ENCODE measurements at places on chromosomes 2 and 18.

GRCh38 chr18:13570856-13571495, 155.4 kb downstream of the FAM210A start:
- DNase-seq, result no peak

DNA sequence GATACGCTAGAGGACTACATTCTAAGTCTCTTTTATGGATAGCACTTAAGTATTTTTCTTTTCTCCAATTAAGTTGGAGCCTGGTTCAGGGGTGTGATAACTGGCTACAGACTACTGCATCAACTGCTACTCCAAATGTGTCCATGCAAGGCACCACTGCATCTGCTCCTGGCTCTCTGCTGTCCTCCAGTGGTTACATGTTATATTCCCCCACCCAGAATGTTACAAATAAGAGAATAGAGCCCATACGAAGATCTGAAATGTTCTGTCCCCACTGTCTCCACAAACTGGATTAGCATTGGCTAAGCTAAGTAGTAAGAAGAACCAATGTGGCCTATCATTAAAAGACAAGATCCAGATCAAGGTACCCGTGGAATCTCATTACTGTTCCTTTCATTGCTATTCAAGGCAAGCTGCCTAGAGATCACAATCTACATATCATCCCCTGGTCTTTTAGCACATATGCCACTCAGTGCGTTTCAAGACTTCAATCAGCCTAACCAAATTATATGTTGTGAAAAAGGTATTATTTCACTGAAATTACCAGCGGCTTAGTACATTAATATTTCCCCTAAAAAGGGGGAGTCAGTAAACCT, 308.3 kb upstream of the SLC8A1 start:
- no peak for DNase-seq

- DNase-seq, result no peak
Measured at GRCh38 chr2:114031605-114032505, 142.0 kb downstream of the ACTR3 start.

DNA sequence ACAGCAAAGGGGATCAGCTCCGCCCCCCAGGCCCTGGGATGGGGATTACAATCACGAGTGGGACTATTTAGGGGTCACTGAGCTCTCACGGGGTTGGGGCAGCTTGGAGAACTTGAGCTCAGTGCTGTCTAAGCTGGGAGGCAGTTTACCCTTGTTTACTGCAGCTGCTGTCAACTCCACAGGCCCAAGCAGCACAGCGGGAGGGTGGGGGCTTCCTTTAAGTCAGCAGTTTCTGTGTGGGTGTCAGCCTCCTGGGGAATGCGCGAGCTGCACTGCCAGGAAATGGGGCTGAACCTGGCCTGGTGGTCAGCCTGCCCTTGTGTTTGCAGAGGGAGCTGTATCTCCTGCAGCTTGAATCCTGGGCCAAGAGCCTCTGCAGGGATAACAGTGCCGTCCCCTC, 29.8 kb downstream of the TOGARAM2 start:
- DNase-seq, result no peak

GRCh38 chr2:102703748-102704147, 58.1 kb upstream of the TMEM182 start:
- DNase-seq, result no peak

GRCh38 chr2:106109675-106110424, 84.3 kb downstream of the UXS1 start:
- DNase-seq, result no peak

- DNase-seq, result no peak
Measured at GRCh38 chr2:10750610-10751009, 29.2 kb downstream of the ATP6V1C2 start.

- DNase-seq, result no peak
Measured at GRCh38 chr2:24850944-24851343, 57.7 kb downstream of the CENPO start.

- DNase-seq, result no peak
Measured at GRCh38 chr2:176111309-176111663, 4.2 kb downstream of the HOXD11 start.

GRCh38 chr18:434410-434809, 66.1 kb downstream of the COLEC12 start:
- no peak for DNase-seq

DNA sequence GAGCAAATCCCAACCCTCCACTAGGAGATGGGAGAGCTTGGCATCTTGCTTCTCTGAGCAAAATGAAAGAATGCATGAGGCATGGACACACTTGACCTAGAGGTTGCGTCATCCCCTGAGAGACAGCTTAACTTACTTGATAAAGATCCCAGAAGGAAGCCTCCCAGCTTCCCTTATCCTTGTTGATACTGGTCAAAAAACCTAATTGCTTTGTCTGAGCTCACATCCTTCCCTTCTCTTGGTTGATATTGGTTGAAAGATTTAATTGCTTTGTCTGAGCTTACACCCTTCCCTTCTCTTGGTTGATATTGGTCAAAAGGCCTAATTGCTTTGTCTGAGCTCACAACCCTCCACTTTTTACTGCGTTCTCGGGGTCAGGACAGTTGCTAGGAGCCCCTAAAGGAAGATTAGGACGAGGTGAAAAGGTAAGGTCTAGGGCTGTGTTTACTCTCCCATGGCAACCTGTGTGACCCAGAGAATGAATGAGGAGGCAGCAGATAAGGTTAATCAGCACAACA, 12.2 kb upstream of the BOD1L2 start:
- DNase-seq, result no peak

GRCh38 chr18:63158012-63158631, 161.4 kb downstream of the BCL2 start:
- DNase-seq, result no peak

DNA sequence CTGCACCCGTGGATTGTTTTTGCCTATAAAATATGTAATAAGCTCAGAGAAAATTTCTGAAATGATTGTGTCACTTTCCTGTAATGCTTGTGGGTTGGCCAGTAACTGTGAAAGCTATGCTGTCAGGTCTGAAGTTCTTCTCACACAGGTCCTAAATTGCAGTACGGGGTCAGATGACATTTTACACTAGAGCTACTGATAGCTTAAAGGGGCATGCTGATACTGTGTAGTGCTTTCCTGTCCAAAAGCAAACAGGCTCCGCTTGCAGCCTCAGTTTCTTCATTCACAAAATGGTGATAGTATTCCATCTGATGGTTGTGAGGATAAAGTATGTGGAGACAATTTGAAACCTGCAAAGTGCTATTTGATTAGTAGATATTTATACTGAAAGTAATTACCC, 7.6 kb upstream of the FARSB start:
- no peak for DNase-seq

GRCh38 chr18:3648200-3648599, 198.2 kb downstream of the TGIF1 start:
- DNase-seq, result no peak

- DNase-seq, result no peak
Measured at GRCh38 chr18:6476190-6476589, 61.5 kb upstream of the L3MBTL4 start.

GRCh38 chr18:71116535-71116934, 827.7 kb downstream of the SOCS6 start:
- no peak for DNase-seq

DNA sequence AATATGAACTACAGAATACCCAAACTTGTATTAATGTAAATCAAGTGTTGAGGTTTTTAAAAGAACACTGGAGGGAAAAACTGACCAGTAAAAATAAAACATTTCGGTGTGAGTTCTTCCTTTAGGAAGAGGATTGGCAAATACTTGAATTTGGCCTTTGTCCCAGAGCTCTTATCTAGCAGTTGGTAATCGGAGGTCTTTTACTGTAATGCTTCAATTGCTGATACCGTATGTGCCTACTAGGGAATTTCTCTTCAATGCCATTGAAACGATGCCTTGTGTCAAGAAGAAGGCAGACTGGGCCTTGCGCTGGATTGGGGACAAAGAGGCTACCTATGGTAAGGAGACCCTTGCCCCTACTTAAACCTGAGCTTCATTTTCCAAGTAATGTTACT, 4.1 kb downstream of the RRM2 start:
- no peak for DNase-seq

GRCh38 chr2:219688560-219689445, 61.4 kb downstream of the SLC4A3 start:
- no peak for DNase-seq

DNA sequence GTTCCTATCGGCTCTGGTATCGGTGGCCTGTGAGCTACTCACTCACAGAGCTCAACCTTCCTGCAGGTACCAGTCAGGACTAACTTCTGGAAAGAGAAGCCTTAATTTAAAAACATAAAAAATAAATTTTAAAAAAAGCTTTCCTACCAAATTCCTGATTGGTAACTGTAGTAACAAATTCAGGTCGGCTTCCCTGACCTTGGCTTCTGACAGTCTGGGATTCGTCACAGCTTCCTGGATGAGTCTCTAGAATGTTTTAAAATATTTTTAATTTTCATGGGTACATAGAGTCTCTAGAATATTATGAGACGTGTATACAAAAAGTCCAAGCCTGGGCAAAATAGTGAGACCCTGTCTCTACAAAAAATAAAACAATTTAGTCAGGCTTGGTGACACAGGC, 45.0 kb upstream of the MTCL1 start:
- no peak for DNase-seq

- no peak for DNase-seq
Measured at GRCh38 chr2:239811806-239812560, 213.2 kb downstream of the NDUFA10 start.

DNA sequence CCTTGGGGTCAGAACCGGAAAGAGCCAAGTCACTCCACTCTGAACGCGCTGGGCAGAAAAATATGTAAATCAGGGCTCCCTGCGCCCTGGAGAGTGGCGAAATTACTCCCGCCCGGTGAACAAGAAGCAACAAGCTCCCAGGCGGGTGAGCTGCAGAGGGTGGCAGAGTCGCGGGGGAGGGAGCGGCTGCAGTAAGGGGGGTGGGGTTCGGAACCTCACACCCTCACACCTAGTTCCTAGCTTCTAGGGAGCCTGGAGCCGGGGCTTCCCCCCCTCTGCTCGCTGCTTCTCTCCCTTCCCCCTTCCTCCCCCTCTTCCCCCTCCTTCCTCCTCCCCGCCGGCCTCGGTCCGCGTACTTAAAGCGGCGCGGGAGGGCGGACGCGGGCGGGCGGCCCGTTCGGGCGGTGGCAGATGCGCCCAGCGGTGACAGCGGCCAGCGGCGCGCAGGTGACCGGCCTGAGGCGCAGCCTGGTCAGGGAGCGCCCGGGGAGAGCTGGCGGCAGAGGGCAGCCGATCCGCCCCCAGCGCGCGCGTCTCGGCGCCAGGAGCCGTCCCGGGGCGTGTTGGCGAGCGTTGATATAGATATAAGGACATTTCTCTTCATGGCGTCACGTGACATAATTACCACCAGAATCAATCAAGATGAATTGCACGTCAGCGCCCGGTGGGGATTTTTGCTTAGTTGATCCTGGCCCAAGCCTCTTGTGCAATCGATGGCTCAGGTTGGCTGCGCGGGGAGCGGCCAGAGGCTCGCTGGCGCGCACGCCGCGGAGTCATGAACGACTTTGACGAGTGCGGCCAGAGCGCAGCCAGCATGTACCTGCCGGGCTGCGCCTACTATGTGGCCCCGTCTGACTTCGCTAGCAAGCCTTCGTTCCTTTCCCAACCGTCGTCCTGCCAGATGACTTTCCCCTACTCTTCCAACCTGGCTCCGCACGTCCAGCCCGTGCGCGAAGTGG, at the start of gene HOXD11:
Gene HOXD11 (plus strand): TSS at position 700 of the 959 bp plus-strand sequence. CDS start 76 bp downstream, at position 776.
- DNase-seq, result no peak

DNA sequence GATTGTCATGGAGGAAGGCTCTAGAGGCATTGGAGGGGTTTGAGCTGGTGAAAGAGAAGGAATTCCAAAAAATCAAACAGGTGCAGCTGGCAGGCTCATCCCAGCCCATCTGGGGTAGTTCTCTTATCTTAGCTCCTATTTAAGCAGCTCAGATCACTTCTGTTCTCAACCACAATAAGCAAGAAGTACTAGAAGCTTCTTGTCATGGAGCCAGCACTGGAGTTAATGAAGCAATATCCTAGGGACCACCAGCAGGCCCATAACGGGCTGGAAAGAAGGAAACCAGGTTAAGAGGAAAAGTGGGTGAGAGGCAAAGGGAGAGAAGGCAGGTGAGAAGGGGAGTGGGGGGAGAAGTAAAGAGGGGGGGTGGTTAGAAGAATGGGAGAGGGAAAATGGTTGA, 100.7 kb upstream of the ZFP36L2 start:
- DNase-seq, result no peak

- DNase-seq, result no peak
Measured at GRCh38 chr2:201313362-201313761, 43.8 kb downstream of the FLACC1 start.

DNA sequence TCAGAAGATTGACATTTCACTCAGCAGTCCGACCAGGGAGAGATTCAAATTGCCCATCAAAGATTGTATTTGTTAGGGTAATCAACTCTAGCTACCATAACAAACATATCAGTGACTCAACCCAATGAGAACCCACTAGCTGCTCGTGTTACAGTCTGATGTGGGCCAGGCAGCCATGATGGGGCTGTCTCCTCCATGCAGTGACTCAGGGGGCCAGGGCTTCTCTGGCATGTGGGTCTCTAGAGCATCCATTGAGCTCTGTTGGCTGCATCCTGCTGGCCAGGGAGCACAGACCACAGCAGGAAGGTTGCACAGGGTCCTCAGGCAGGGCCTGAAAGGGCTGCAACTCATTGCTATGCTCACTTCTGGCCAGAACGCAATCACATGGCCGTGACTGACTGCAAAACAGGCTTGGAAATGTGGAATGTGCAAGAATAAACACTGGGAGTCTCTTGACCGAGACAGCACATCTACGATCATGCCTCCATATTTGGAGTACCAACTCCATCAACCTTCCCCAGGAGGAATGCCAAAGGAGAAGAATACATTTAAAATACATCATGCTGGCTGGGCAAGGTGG, 216.8 kb downstream of the EIPR1 start:
- no peak for DNase-seq

- no peak for DNase-seq
Measured at GRCh38 chr2:24515831-24516230, 24.8 kb downstream of the NCOA1 start.

GRCh38 chr2:237542001-237542704, 24.2 kb upstream of the PRLH start:
- DNase-seq, result no peak

- no peak for DNase-seq
Measured at GRCh38 chr2:42223855-42224268, 54.7 kb downstream of the EML4 start.

GRCh38 chr2:105785095-105785847, 40.6 kb downstream of the NCK2 start:
- DNase-seq, result no peak

GRCh38 chr2:70009762-70010575, 48.5 kb upstream of the ASPRV1 start:
- no peak for DNase-seq

- DNase-seq, result no peak
Measured at GRCh38 chr2:51846018-51846417, 814.1 kb upstream of the NRXN1 start.

- no peak for DNase-seq
Measured at GRCh38 chr2:238927746-238928519, 80.0 kb downstream of the TWIST2 start.

GRCh38 chr18:74436158-74436769, 20.8 kb downstream of the DIPK1C start:
- no peak for DNase-seq

GRCh38 chr2:19866771-19867170, 35.0 kb downstream of the TTC32 start:
- no peak for DNase-seq

DNA sequence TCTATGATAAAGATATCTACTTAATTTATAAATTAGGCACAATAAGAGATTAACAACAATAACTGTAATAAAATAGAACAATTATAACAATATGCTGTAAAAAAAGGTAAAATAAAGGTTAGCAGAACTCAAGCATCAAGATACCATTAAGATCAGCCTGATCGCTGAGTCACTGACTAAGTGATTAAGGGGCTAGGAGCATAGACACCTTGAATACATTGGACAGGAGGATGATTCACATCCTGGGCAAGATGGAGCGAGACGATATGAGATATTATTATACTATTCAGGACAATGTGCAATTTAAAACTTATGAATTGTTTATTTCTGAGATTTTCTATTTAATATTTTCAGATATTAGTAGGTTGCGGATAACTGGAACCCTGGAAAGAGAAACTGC, 1277.8 kb upstream of the ZEB2 start:
- DNase-seq, result no peak

All from activated CD4-positive, alpha-beta T cell treated with anti-CD3 and anti-CD28 coated beads for 24 hours (primary cell).